ENCODE measurements at places on chromosomes 5 and 9. TPM values are rescaled to one million over a fixed set of nuclear protein-coding genes. Genes with fewer than 3 reads are reported as not detected.

Gene NSG2
- not detected for total RNA-seq

Gene RIMOC1
- total RNA-seq: 14.8 TPM

Gene SLC6A19
- not detected for total RNA-seq

Gene SPAAR
- total RNA-seq: not detected

Gene MEGF10
- 0.14 TPM for total RNA-seq

All from smooth muscle cell of the umbilical artery (primary cell).